Activated CD4-positive, alpha-beta T cell treated with anti-CD3 and anti-CD28 coated beads, Interleukin-2, Interleukin-4, amounts not matched to agents 100 ng/mL and 50 ng/mL, durations not matched to agents 16 hours and 8 hours (primary cell): ENCODE measurements at places on chromosomes 6 and 20.

GRCh38 chr6:106527117-106527516, 102.2 kb downstream of the RTN4IP1 start:
- no peak for DNase-seq

DNA sequence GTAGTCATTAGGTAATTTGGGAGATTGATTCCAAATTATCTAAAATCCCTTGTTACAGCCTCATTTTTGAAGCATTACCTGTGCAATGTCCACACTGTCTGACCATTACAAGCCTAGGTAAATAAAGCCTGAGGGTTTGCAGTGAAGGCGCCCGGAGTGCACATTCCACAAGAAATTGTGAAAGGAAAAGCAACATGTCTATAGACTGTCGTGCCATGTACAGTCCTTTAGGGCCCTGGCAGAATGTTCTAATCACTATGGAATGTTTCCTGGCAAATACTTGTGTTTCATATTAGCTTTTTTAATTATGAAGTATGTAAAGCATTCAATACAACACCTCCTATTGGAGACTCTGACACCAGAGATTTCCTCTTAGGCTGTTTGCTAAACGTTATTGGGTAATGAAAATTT, 28.9 kb downstream of the PREP start:
- DNase-seq, result no peak

- no peak for DNase-seq
These were observed 128.2 kb downstream of the TTLL2 start for GRCh38 chr6:167453082-167453446.

GRCh38 chr6:17971128-17972073, 16.0 kb downstream of the KIF13A start:
- no peak for DNase-seq

- DNase-seq, result peak; percentile 7
These were observed 884.4 kb downstream of the PHF3 start for GRCh38 chr6:64520050-64520449.
